ENCODE measurements at places on chromosomes 2 and 18. TPM values are rescaled to one million over a fixed set of nuclear protein-coding genes. Genes with fewer than 3 reads are reported as not detected.

DNA sequence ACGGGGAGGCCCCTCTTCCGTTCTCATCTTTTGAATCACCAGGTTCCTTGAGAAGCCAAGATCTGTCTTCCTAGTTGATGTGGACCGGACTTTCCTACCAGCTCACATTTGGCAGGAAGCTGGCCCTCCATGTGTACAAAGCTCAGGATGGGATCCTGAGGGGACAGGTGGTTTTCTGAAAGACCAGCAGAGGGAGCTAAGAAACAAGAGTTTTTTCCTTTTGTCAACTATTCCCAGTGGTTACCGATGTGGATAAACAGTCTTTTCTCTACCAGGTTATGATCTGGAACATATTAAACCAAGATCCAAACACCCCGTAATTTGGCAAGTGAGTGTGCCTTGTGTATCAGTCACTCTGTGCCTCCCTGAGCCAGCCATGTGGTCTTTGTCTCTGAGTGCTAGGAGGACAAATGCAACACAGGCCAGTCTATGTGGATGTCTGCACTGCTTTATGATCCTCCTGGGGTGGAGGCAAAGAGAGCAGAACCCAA is 25.1 kb upstream of the ARHGAP25 start:
- H3K4me1 ChIP-seq: peaks cover 6% of the 10 kb centered on the region
- no peak overlapping the region for H3K4me3 ChIP-seq
- H3K27ac ChIP-seq: no peak overlapping the region
- H3K36me3 ChIP-seq: no peaks in the 10 kb centered on the region

DNA sequence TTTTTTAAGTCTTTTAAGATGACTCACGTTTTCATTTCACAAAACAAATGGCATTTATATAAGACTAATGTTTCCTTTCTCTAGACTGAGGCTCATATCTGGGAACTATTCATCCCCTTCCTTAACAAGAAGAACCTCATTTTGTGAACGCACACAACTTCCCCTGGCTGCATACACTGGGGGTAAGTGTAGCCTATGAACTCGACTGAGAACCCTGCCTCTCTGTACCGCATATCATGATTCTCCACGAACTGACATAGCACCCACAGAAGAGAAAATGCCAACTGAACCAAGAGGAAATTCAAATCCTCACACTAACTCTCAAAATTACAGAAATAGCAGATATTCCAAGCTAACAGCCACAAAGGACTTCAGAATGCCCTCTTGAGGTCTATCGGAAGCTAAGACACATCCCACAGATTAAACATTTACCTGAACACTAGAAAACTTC is 236.7 kb downstream of the TCF4 start:
- peaks cover 80% of the 10 kb centered on the region for H3K4me1 ChIP-seq
- no peak for DNase-seq
- peaks cover 33% of the 10 kb centered on the region for H3K27me3 ChIP-seq
- no peak overlapping the region for H3K27ac ChIP-seq
- H3K36me3 ChIP-seq: no peaks in the 10 kb centered on the region

DNA sequence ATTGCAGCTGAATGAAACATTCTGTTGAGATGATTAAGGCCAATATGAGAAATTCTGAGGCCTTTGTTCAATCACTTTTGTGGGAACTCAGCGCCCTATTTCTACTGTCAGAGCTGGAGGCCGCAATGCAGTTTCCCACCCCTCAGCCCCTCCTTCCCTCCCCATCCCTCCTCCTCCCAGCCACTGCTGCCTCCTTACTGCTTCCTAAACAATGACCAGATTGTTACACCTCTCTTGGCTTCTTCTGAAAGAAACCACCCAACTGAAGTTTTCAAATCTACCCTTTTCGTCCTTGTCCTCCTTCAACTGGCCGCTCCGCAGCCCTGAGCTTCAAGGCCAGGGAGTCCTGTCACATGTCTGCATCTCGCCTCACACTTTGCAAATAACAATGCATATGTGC is 36.7 kb upstream of the MAPK4 start:
- H3K36me3 ChIP-seq: no peaks in the 10 kb centered on the region
- H3K27ac ChIP-seq: no peak overlapping the region
- no peaks in the 10 kb centered on the region for H3K27me3 ChIP-seq
- no peak overlapping the region for H3K4me3 ChIP-seq
- no peak for DNase-seq

GRCh38 chr2:200399046-200399445 is 92.6 kb downstream of the SPATS2L start:
- H3K4me3 ChIP-seq: no peak overlapping the region
- no peak overlapping the region for H3K27ac ChIP-seq
- H3K36me3 ChIP-seq: peaks cover 39% of the 10 kb centered on the region

Gene HAAO
- 8.4 TPM for total RNA-seq

DNA sequence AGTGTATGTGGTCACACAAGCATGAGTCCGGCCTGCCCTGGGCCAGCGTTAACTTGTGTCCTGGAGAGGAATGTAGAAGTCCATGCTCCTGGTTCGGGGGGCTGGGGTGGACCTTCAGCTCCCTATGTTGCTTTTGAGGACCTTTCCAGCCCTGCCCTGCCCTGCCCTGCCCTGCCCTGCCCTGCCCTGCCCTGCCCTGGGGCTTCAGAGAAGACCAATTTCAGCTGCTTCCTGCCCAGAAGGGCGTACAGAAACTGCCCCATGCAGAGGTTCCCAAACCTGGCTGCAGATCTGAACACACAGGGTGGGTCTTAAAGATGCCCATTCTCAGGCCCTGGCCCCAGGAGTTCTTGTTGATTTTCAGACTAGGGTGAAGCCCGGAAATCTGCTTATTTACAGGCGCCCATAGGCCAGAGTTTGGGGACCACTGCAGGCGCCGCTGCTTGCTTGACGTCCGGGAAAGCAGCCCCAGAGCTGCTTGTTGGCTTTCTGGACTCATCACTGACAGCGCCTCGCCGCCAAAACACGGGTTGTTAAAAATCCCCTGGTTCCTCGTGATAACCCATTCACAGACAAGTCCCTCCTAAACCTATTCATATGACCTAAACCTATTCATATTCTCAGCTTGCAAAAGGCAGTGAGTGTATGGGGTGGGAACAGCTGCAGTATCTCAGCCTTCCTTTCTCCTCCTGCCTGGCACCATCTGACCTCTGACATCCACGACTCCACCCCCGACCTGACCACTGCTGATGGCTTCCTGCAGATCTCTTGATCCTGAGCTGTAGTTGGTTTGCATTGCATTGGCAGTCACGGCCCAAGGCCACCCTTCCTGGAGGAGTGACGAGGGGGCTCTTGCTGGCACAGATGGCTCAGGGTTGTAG is 198.3 kb downstream of the GLI2 start:
- H3K4me1 ChIP-seq: peaks cover 26% of the 10 kb centered on the region
- H3K27me3 ChIP-seq: no peaks in the 10 kb centered on the region
- H3K4me3 ChIP-seq: no peak overlapping the region
- H3K27ac ChIP-seq: no peak overlapping the region

Gene APLF
- total RNA-seq: 3.9 TPM

DNA sequence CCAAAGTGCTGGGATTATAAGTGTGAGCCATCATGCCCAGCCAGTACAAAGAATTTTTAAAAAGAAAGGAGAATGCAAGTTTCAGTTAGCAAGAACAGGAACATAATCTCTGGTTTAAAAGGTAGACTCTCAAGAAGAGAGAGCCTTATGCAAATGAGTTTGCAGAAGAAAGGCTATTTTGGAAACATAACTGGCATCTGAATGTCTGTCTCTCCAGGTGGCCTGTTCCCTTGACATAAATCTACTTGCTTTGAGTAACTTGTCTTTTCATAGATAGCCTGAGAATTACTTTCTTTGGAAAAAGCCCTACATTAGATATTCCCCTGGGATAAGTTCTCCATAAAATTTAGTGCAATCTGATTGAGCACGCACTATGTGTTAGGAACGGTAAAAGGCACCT is 109.6 kb downstream of the ICOS start:
- no peaks in the 10 kb centered on the region for H3K27me3 ChIP-seq
- H3K27ac ChIP-seq: no peak overlapping the region
- peaks cover 12% of the 10 kb centered on the region for H3K4me1 ChIP-seq
- peaks cover 14% of the 10 kb centered on the region for H3K36me3 ChIP-seq
